Occipital lobe (tissue), 3 donors: ENCODE measurements at places on chromosomes 11 and 22. TPM values are rescaled to one million over a fixed set of nuclear protein-coding genes. Genes with fewer than 3 reads are reported as not detected.

GRCh38 chr11:111426617-111427016 lies 47.5 kb upstream of the POU2AF1 start:
- DNase-seq, result no peak

DNA sequence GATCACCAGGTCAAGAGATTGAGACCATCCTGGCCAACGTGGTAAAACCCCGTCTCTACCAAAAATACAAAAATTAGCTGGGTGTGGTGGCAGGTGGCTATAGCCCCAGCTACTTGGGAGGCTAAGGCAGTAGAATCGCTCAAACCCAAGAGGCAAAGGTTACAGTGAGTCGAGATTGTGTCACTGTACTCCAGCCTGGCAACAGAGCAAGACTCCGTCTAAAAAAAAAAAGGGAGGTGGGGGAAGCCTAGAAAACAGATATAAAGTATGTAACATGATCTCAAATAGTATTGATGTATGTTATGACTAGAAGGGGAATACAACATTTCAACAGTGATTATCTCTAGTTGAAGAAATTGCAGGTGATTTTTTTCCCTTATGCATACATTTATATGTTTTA lies 61.4 kb downstream of the SLC1A2 start:
- DNase-seq, result no peak

Gene SIAE
- 9.7 TPM for total RNA-seq

- DNase-seq, result peak; percentile 8
Observed at GRCh38 chr11:62832336-62833234, at the start of gene TEX54. Gene TEX54 (minus strand): TSS chr11:62832841.

Gene CARS1
- 35.7 TPM for total RNA-seq

DNA sequence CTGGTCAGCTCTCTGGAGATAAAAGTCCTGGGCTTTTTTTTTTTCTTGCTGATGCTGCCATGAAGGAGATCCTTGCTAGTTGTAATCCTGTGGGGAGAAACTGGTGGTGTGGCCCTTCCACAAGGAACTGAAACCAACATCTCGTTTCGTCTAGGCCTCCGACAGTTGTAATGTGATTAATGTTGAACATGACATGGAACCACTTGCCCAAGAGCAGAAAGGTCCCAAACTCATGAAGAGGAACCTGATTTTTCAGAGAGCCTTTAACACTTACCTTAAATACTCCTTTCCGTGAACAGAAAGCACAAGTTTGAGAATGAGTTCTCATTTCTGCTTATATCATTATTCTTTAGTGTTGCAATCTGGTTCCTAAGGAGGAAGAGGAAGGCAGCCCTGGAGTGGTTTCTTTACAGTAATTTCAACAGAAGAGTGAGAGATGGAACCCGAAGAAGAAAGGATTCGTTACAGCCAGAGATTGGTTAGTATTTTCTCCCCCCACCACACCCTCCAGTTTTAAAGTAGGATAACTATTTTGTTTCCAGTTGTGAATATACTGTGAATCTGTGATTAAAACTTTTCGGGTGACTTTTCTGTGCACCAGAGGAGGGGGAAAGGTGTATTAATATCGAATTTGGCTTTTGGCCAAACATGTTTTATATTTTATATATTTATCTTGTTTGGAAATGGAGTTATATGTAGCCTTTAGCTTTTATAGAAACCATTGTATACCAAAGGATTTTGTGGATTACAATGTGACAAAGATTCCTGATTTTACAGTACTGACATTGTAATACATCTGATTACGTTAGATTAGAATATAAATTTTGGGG lies 2.0 kb downstream of the KDM2A start:
- no peak for DNase-seq

GRCh38 chr11:67273260-67273990 lies 7.2 kb downstream of the GRK2 start:
- DNase-seq, result no peak

DNA sequence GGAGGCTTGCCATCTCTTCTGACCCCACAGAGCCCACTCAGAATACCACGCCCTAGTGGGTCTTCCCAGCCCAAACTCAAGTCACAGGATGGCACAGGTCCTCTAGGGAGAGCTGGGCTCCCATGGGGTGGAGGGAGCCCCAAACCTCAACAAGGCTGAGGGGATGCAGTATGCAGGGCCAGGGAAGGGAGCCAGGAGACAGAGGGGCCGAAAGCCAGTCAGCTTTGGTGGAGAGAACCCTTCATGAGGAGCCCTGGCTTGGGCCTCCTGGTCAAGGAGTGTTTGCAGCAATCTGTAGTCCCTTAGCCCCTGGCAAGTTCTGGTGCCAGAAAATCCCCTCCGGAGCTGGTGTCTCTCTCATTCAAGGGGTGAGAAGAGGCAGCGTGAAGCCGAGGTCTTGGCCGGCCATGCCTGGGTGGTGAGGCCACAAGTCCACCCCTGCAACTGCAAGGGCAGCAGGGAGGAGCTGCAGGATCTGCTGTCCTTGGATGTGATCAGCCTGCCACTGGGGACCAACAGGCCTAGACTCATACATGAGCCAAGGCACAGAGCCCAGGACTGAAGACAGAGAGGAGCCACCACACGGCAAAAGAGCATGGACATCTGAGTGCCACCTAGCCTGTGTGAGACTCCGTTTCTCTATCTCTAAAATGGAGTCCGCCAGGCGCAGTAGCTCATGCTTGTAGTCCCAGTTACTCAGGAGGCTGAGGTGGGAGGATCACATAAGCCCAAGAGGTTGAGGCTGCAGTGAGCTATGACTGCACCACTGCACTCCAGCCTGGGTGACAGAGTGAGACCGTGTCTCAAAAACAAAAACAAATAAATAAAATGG lies 24.1 kb downstream of the NEAT1 start:
- no peak for DNase-seq

GRCh38 chr22:39317084-39317774 lies 2.2 kb downstream of the RPL3 start:
- no peak for DNase-seq

DNA sequence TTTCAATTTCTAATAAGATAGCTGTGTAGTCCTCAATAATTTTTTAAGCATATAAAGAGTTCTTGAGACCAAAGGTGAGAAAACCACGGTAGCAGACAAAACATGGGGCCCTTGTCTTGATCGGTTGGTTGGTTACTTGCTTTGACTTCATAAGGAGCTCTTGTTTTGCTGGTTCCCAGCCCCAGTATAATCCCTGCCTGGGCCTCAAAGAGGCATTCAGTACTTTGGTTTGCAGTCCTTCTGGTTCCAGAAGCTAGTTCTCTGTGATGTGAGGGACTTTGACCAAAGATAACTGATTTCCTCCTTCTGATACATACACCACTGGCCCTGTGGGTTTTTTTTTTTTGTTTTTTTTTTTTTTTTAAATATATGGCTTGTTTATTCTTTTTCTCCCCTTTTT lies 17.1 kb downstream of the MARK2 start:
- no peak for DNase-seq

Gene CHRM1
- total RNA-seq, result 12.3 TPM

GRCh38 chr22:22064580-22064979 lies 82.0 kb upstream of the TOP3B start:
- DNase-seq, result no peak

- peak; percentile 63 for DNase-seq
Observed at GRCh38 chr11:59197991-59198390, 14.7 kb downstream of the MPEG1 start.

GRCh38 chr11:128686021-128686741 lies 7.7 kb upstream of the FLI1 start:
- no peak for DNase-seq

Gene OR8K5
- not detected for total RNA-seq

GRCh38 chr11:48001438-48002021 lies 21.2 kb downstream of the PTPRJ start:
- no peak for DNase-seq

Gene MS4A4A
- 4.4 TPM for total RNA-seq

GRCh38 chr22:19722982-19723231 lies 432 bp upstream of the GP1BB start:
- DNase-seq, result no peak

DNA sequence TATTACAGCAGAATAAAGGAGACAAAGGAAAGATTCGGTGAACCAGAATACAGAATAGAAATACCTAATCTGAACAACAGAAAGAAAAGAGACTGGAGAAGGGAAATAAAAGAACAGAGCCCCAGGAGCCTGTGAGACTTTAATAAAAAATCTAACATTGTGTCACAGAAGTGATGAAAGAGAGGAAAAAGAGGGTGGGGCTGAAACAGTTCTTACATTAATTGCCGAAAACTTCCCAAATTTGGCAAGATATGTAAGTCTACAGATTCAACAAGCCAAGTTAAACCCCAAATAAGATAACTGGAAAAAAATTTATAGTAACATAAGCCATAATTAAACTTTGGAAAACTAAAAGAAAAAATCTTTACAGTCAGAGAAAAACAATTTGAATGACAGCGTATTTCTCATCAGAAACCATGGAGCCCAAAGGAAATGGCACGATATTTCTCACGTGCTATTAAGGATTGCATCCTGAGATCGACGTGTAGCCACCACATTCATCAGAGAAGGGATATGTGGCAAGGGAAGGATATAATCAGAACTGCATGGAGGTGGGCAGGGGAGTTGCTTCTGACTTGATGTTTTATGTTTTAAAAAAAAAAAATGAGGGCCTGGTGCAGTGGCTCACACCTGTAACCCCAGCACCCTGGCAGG lies 73.9 kb downstream of the SGSM3 start:
- no peak for DNase-seq

Gene SMC1B
- total RNA-seq, result under 0.01 TPM

DNA sequence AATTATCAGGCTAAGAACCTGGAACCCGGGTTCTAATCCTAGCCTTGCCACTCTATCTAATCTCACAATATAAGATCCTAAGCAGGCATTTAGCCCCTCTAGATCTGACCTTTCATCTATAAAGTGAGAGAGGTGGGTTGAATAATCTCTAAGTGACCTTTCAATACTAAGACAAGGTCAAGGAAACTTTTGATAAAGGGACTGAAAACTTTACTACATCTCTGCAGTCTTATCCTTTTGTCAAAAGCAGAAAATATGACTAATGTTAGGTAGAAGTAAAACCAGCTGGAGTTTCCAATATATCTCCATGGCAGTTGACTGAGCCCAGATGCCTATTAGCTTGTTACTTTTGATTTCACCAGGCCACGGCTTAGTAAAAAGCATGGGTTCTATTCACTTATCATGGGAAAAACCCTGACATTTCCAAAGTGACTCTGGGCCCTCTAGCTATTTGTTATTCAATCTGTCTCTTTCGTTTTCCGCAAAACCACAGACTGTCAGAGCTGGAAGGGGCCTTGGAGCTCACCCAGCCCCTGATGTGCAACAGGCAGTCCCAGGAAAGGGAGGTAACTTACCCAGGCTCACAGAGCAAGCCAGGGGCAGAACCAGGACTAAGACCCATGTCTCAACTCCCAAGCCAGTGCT lies 75.8 kb downstream of the RAB30 start:
- DNase-seq, result peak; percentile 25

DNA sequence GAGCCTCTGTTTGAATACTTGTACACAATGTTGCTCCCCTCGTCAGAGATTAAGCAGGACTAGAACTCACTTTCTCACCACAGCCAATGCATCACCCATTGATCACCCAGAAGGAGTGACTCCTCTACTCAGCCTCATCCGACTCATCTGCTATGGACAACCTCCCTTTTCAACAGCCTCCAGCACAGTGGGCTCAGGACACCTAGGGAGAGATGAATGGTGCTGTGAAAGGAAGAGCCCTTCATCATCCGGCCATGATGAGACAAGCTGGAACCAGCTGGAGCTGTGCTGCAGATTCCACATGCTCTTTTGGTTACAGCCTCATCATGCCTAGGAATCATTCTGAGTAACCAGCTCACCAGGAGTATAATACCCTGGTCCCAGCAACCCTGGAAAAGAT lies 15.5 kb downstream of the C11orf91 start:
- DNase-seq, result no peak

- no peak for DNase-seq
Observed at GRCh38 chr22:20413217-20414058, 19.5 kb downstream of the ZNF74 start.

- DNase-seq, result no peak
Observed at GRCh38 chr11:1335811-1336761, 26.7 kb upstream of the TOLLIP start.

DNA sequence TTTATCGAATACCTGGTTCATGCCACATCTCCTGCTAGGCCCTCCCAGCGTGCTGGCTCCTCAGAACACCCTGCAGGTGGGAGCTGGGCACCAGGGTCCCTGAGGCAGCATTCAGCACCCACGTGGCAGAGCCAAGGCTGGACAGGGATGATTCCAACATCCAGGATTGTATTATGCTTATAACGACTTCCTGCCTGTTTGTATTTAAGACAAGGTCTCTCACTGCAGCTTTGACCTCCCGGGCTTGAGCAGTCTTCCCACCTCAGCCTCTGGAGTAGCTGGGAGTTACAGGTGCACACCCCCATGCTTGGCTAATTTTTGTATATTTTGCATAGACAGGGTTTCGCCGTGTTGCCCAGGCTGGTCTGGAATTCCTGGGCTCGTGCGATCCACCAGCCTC lies 64.7 kb upstream of the WNT7B start:
- no peak for DNase-seq

- DNase-seq, result no peak
Observed at GRCh38 chr22:32583074-32583682, 108.6 kb downstream of the FBXO7 start.

Gene SYT8
- not detected for total RNA-seq

DNA sequence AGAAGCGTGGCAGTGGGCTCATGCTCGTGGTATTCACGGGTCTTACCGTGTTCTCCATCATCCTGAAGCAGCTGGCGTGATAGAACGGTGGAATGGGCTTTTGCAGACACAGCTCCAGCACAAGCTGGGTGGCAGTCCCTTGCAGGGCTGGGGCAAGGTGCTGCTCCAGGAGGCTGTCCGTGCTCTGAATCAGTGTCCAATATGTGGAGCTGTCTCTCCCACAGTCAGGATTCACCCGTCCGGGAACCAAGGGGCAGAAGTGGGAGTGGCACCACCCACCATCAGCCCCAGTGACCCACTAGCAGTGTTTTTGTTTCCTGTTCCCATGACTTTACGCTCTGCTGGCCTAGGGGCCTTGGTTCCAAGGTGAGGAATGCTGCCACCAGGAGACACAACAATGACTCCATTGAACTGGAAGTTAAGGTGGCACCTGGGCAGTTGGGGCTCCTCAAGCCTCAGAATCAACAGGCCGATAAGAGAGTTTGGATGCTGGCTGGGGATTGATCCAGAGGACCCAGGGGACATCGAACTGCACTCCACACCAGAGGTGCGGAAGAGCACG lies 16.9 kb upstream of the CD81 start:
- no peak for DNase-seq

Gene HDAC10
- 19.8 TPM for total RNA-seq

Gene CASP1
- 2.8 TPM for total RNA-seq

Gene NECTIN1
- 17.5 TPM for total RNA-seq

- DNase-seq, result no peak
Observed at GRCh38 chr22:30275625-30276024, 9.0 kb upstream of the OSM start.

DNA sequence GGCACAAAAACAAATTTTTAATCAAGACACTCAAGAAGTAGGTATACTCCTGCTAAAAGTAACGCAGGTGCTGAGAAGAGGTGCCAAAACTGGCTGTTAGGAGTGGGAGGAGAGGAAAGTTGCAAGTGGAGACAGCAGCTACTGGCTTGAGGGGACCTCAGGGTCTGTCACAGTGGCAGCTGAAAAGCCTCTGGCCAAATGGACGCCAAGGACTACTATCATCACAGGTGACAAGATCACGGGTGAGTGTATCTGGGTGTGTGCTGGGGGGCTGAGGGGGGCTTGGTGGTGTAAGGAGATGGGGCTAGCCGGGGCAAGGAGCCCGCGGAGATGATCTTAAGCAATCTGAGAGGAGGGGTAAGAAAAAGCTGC lies 687 bp downstream of the ZNF202 start:
- DNase-seq, result no peak

GRCh38 chr22:36764641-36765040 lies 11.3 kb downstream of the IFT27 start:
- no peak for DNase-seq
